ENCODE measurements at places on chromosomes 7 and 10. TPM values are rescaled to one million over a fixed set of nuclear protein-coding genes. Genes with fewer than 3 reads are reported as not detected.

Gene CYP3A7
- 0.07 TPM for total RNA-seq

Gene URGCP
- 33.5 TPM for total RNA-seq

Gene ITIH5
- total RNA-seq: 0.07 TPM

Gene KCND2
- total RNA-seq: not detected
